ENCODE measurements at places on chromosomes 13 and 19.

DNA sequence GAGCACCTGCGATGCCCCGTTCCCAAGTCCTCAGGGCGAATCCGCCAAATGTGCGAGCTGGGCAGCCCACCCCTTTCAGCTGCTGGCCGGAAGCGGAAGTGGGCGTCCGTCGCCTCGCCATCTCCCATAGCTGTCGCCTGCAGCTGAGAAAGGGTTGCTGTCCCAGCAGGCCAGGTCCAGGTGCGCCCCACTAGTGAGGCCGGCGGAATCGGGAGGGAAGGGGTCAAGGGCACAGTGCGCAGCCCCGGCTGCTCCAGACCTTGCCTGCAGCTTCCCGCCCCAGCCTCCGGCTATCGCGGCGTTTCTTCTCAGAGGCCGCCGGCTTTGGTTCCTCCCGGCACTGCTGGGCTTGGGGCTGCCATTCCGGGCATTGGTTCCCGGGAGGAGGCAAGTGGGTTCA lies at the start of gene ZNF177:
TSS of gene ZNF177 (plus strand) at position 109 of the 400 bp plus-strand sequence. CDS start 15,299 bp downstream, outside the sequence.
- peaks cover 10% of the 10 kb centered on the region for H3K27me3 ChIP-seq
- DNase-seq = peak; percentile 31
- H3K4me3 ChIP-seq = no peak within 1 kb of the TSS
- no peaks in the 10 kb centered on the region for H3K4me1 ChIP-seq
- no peak within 1 kb of the TSS for H3K27ac ChIP-seq

- H3K4me3 ChIP-seq = peak overlapping the region; percentile 97
- H3K36me3 ChIP-seq = no peaks in the 10 kb centered on the region
- no peak for DNase-seq
- H3K27me3 ChIP-seq = no peaks in the 10 kb centered on the region
Observed at GRCh38 chr19:15330801-15331418, 1.4 kb downstream of the BRD4 start.

- H3K27ac ChIP-seq = no peak overlapping the region
- no peaks in the 10 kb centered on the region for H3K4me1 ChIP-seq
- no peaks in the 10 kb centered on the region for H3K27me3 ChIP-seq
- H3K4me3 ChIP-seq = no peak overlapping the region
Observed at GRCh38 chr13:60229708-60230272, 66.1 kb upstream of the DIAPH3 start.

GRCh38 chr13:20270163-20270865 lies 38.2 kb upstream of the GJB6 start:
- no peak for DNase-seq
- H3K4me1 ChIP-seq = no peaks in the 10 kb centered on the region
- peaks cover 24% of the 10 kb centered on the region for H3K27me3 ChIP-seq

- no peaks in the 10 kb centered on the region for H3K36me3 ChIP-seq
- no peaks in the 10 kb centered on the region for H3K27me3 ChIP-seq
- no peak for DNase-seq
- no peak overlapping the region for H3K4me3 ChIP-seq
Observed at GRCh38 chr13:39893808-39894207, 238.3 kb downstream of the COG6 start.

DNA sequence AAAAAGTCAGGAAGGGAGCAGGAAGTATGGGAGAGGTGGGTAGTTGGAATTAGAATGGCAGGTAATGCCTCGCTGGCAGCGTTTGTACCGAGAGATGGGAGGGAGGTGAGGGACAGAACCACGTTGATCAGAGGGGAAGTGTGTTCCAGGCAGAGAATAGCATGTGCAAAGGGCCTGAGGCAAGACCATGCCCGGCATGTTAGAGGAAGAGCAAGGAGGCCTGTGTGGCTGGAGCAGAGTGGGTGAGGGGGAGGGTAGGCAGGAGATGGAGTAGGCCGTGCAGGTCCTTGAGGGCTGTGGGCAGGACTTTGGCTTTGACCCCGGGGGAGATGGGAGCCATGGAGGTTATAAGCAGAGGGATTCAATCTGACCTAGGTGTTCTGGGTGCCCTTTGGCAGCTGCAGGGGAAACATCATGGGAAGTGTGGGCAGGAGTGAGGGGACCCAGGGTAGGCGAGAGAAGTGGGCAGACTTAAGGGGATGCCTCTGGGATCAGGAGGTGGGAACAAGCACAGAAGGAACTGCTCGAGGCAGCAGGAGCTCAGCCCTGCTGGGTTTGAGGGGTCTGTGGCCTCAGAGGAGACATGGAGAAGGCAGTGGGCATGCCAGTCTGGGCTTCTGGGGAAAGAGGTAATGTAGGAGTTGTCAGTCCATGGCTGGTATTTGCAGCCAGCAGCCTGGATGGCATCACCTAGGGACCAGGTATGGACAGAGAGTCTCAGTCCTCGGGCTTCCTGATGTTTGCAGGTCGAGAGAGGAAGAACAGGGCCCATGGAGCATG lies 48.8 kb downstream of the CD320 start:
- no peak overlapping the region for H3K4me3 ChIP-seq
- H3K27ac ChIP-seq = no peak overlapping the region
- no peaks in the 10 kb centered on the region for H3K27me3 ChIP-seq
- DNase-seq = no peak

DNA sequence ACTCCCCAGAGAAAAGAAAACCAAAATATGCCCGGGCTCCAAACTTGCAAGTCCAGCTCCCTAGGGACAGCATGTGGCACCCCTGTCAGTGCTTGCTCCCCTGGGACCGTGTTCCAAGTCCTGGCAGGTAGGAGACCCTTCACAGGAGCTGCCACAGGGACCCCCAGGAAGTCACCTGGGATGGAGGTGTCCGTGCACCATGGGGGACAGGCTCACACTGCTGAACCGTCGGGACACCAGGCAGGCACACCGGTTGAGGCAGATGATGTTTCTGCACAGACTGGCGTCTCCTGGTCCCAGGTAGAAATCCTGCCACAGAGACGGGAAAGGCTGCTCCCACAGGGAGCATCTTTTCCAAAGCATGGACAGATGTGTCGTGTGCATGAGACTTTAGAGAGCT lies 11.7 kb upstream of the PROZ start:
- H3K27me3 ChIP-seq = no peaks in the 10 kb centered on the region
- H3K36me3 ChIP-seq = no peaks in the 10 kb centered on the region
- no peaks in the 10 kb centered on the region for H3K4me1 ChIP-seq
- no peak overlapping the region for H3K27ac ChIP-seq
- no peak overlapping the region for H3K4me3 ChIP-seq

DNA sequence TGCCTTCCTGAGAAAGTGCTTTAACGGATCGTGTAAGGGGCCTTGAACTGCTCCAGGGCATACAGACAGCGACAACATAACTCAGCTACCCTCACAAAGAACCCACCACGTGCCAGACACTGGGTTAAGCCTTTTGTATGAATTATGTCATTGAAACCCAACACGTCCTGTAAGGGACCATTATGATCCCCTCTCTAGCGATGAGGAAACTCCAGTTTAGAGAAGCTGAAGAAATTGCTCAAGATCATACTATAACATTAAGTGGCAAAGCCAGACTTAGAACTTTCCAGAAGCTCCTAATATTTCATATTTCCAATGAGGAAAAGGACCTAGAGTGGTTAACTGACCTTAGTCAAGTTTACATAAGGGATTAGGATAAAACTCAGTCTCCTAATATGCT lies 57.0 kb upstream of the RAP2A start:
- DNase-seq = no peak
- H3K27ac ChIP-seq = no peak overlapping the region
- no peaks in the 10 kb centered on the region for H3K4me1 ChIP-seq

DNA sequence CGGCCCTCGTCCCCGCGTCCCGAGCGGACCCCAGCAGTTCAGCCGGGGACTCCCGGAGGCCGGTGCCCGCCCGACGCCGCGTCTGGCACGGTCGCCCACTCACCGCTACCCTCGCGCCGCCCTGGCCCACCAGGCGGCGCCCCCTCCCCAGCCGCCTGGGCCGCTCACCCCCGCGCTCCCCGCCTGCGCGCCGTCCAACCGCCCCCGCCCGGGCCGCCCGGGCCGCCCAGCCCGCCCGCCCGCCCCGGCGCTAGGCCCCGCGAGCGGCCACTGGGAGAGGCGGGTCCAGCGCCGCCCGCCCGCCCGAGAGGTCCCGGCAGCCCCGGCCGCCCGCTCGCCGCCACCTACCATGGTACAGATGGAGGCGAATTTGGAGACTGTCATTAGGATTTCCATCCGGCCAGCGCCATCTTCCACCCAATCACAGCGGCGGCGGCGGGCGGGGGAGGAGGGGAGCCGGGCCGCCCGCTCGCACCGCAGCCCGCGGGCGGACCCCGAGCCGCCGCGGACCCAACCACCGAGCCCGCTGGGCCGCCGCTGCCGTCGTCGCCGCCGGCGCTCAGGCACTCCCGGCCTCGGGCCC lies at the start of gene USP12:
TSS of gene USP12 (minus strand) at position 568 of the 583 bp plus-strand sequence. CDS start at position 396, 172 bp downstream.
- peak within 1 kb of the TSS; percentile 93 for H3K27ac ChIP-seq
- H3K4me3 ChIP-seq = peak within 1 kb of the TSS; percentile 72
- no peaks in the 10 kb centered on the region for H3K27me3 ChIP-seq
- no peaks in the 10 kb centered on the region for H3K36me3 ChIP-seq
- H3K4me1 ChIP-seq = peaks cover 16% of the 10 kb centered on the region

DNA sequence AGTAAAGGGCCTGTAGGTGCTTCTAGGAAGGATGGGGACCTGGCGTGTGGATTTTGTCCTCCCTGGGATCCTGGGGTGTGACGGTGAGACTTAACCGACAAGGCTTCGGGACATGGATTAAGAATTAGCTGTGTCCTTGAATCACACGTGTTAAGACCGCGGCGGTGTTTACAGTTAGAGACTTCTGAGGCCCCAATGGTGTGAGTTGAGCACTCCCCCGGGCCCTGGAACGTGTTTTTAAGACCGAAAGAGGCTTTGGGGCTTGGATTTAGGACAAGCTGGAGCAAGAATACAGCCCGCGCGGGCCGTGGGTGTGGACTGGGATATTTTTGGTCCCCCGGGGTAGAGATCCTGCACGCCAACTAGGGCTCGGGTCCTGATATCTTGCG lies 1.2 kb upstream of the SLC27A1 start:
- H3K27me3 ChIP-seq = no peaks in the 10 kb centered on the region
- DNase-seq = no peak
- H3K4me1 ChIP-seq = peaks cover 8% of the 10 kb centered on the region
- peak overlapping the region; percentile 81 for H3K4me3 ChIP-seq
- H3K27ac ChIP-seq = peak overlapping the region; percentile 82
- H3K36me3 ChIP-seq = no peaks in the 10 kb centered on the region

DNA sequence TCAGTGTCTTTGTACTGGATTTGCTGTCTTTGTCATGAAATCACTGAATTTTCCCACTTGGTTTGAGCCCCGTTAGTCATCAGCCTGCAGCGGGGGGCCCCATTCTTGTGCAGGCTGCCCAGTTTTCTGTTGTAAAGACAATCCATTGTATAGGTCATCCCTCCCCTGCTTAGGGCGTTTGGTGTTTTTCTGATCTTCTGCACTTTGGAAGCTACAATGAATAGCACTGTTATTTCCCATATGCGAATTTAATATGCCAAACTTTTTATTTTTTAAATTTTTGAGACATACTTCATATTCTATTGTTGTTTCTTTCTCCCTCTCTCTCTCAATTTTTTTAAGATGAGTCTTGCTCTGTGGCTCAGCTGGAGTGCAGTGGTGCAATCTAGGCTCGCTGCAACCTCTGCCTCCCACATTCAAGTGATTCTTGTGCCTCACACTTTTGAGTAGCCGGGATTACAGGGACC lies 9.0 kb downstream of the SLC27A1 start:
- no peak overlapping the region for H3K4me3 ChIP-seq
- no peak for DNase-seq
- H3K27me3 ChIP-seq = no peaks in the 10 kb centered on the region
- H3K36me3 ChIP-seq = no peaks in the 10 kb centered on the region

DNA sequence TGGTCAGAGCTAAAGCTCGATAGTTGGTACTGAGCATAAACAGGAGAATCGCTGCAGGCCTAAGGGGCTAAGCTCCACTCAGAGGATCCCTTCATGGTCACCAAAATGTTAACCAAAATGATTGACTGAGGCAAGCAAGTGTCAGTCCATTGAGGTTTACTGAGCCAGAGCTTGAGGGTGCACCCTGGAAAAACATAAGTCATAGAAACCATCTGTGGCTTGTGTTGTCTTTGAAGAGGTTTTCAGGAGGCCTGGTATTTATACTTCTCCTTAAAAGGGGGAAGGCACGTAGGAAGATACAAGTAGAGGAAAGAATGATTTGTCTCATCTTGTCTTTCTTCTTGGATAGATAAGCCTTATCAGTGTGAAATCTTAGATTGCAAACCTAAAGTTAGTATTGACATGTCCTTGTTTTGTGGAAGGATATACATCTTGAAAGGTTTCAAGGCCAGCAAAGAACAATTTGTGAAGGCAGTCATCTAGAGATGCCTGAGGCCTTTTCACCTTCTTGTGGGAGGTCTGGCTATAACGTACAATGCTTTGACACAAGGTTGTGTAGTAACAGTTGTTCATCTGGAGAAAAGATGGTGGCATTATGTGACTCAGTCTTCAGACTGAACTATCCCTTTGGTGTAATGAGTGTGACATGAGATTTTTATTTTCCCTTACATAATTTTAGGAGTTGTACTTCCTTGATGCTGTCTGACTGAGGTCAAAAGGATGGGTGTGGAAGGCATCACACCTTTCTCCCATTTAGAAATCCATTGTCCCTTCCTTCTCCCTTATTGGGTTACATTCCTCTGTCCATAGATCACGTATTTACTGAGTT lies 14.7 kb upstream of the CEACAM6 start:
- H3K4me3 ChIP-seq = no peak overlapping the region
- H3K27ac ChIP-seq = peak overlapping the region; percentile 21
- no peak for DNase-seq
- H3K4me1 ChIP-seq = no peaks in the 10 kb centered on the region
- H3K36me3 ChIP-seq = no peaks in the 10 kb centered on the region

- no peak overlapping the region for H3K27ac ChIP-seq
- no peaks in the 10 kb centered on the region for H3K27me3 ChIP-seq
- no peaks in the 10 kb centered on the region for H3K4me1 ChIP-seq
- no peaks in the 10 kb centered on the region for H3K36me3 ChIP-seq
- no peak overlapping the region for H3K4me3 ChIP-seq
Observed at GRCh38 chr13:90385781-90386489, 961.6 kb upstream of the MIR17HG start.

DNA sequence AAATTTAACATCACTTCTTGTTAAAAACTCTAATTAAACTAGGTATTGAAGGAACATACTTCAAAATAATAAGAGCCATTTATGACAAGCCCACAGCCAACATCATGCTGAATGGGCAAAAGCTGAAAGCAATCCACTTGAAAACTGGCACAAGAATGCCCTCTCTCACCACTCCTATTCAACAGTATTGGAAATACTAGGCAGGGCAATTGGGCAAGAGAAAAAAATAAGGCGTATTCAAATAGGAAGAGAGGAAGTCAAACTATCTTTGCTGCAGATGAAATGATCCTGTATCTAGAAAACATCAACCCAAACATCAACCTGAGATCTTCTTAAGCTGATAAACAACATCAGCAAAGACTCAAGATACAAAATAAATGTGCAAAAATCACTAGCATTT lies 15.6 kb upstream of the LILRB1 start:
- H3K27ac ChIP-seq = no peak overlapping the region
- no peak overlapping the region for H3K4me3 ChIP-seq
- no peak for DNase-seq
- no peaks in the 10 kb centered on the region for H3K36me3 ChIP-seq

GRCh38 chr13:100110269-100110668 lies 21.4 kb downstream of the PCCA start:
- no peaks in the 10 kb centered on the region for H3K4me1 ChIP-seq
- no peaks in the 10 kb centered on the region for H3K27me3 ChIP-seq
- DNase-seq = no peak
- peaks cover 18% of the 10 kb centered on the region for H3K36me3 ChIP-seq
- H3K4me3 ChIP-seq = no peak overlapping the region

GRCh38 chr19:37251308-37252229 lies 33.6 kb downstream of the ZNF383 start:
- H3K36me3 ChIP-seq = no peaks in the 10 kb centered on the region
- no peak overlapping the region for H3K27ac ChIP-seq
- peak; percentile 95 for DNase-seq
- no peaks in the 10 kb centered on the region for H3K27me3 ChIP-seq
- H3K4me3 ChIP-seq = peak overlapping the region; percentile 42

All from left lung (tissue), 14 donors.